Mucosa of descending colon (tissue), 3 donors: ENCODE measurements at places on chromosomes 5 and 9. TPM values are rescaled to one million over a fixed set of nuclear protein-coding genes. Genes with fewer than 3 reads are reported as not detected.

The SOX30 gene
- 0.29 TPM for total RNA-seq

The MAMDC4 gene
- total RNA-seq = 15.4 TPM

The PJA2 gene
- total RNA-seq = 76.5 TPM

GRCh38 chr5:134252671-134253070, 26.8 kb upstream of the PPP2CA start:
- DNase-seq = no peak

DNA sequence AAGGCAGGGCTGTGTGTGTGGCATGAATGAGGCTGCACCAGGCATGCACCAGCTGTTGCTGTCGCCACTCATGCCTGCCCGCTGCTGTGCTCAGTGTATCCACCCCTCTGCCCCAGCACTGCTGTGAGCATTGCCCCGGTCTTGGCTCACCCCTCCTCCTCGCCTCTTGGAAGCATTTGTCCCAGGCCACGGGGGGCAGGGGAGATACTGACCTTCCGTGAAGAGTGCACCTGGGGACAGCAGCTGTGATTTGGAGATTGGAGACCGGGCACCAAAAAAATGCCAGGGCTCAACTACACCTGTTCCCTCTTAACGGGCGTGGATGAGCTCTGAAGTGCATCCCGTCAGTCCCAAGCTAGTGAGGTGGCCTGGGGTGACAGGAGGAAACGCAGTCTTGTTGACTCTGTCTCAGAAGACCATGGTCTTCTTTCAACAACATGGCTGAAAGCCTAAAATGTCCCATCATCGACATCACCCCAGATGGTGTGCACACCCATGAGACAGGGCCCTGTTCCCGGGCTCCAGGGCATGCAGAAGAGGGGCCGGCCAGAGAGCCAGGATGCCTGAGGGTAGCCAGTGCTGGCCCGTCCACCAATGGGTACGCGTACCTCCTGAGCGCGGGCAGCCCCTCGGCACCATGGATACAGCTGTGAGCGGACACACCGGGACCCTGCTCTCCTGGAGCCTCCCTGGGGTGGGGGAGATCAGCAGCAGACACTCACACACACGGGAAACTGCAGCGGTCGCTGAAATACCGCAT, 115.8 kb downstream of the COL5A1 start:
- DNase-seq = no peak

DNA sequence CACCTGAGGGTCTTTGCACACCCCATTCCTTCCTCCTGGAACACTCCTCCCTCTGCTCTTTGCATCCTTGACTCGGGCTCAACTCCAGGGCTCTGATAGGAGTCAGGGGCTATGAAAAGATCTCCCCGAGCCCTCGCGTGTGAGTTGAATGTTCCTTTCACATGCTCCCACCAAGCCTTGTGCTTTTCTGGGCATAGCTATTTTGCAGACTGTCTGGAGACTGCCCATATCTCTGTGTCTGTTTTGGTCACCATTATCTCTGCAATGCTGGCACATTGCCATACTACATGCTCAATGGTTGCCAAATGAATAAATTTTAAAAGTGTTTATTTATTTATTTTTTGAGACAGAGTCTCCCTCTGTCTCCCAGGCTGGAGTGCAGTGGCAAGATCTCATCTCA, 56.9 kb upstream of the PLPP1 start:
- DNase-seq = no peak

GRCh38 chr9:72473474-72474261, 47.7 kb upstream of the TMC1 start:
- no peak for DNase-seq

DNA sequence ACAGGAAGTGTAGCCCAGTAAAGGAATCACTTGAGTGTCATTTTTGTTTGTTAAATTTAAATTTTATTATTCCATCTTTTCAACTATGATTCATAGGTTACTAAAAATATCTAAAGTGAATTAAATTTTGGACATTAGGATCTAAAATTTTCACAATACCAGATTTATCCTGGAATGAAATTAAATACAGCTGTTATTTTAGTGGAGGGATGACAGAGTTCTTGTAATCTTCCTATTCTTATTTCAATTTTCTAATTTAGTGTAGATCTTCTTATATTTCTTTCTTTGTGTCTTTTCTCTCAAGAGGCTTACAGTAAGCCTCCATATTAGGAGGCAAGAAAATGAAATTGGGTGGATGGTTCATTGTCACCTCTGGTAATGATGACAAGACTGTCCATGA, 167.9 kb upstream of the TNC start:
- DNase-seq = no peak
